CD8-positive, alpha-beta memory T cell (primary cell): ENCODE measurements at places on chromosomes 16 and 17. TPM values are rescaled to one million over a fixed set of nuclear protein-coding genes. Genes with fewer than 3 reads are reported as not detected.

SLC47A2 gene
- total RNA-seq: not detected

- H3K27ac ChIP-seq: no peak overlapping the region
Observed at GRCh38 chr17:82900741-82901140, 60.9 kb upstream of the ZNF750 start.

KSR1 gene
- 26.9 TPM for total RNA-seq

SLC16A5 gene
- total RNA-seq: 1.9 TPM

TBC1D3K gene
- total RNA-seq: not detected

GRCh38 chr16:264440-264951 is 11.2 kb downstream of the RGS11 start:
- no peak overlapping the region for H3K27ac ChIP-seq
- no peak for DNase-seq
- H3K36me3 ChIP-seq: no peaks in the 10 kb centered on the region

- no peaks in the 10 kb centered on the region for H3K36me3 ChIP-seq
- H3K27ac ChIP-seq: no peak overlapping the region
- DNase-seq: no peak
- no peak overlapping the region for H3K4me3 ChIP-seq
- no peaks in the 10 kb centered on the region for H3K27me3 ChIP-seq
- no peaks in the 10 kb centered on the region for H3K4me1 ChIP-seq
Observed at GRCh38 chr16:21264571-21265036, 13.5 kb downstream of the CRYM start.

- H3K4me3 ChIP-seq: no peak overlapping the region
- H3K4me1 ChIP-seq: no peaks in the 10 kb centered on the region
- H3K36me3 ChIP-seq: no peaks in the 10 kb centered on the region
- H3K27me3 ChIP-seq: no peaks in the 10 kb centered on the region
- no peak overlapping the region for H3K27ac ChIP-seq
- DNase-seq: no peak
Observed at GRCh38 chr17:32805029-32805976, 71.6 kb downstream of the MYO1D start.

DNA sequence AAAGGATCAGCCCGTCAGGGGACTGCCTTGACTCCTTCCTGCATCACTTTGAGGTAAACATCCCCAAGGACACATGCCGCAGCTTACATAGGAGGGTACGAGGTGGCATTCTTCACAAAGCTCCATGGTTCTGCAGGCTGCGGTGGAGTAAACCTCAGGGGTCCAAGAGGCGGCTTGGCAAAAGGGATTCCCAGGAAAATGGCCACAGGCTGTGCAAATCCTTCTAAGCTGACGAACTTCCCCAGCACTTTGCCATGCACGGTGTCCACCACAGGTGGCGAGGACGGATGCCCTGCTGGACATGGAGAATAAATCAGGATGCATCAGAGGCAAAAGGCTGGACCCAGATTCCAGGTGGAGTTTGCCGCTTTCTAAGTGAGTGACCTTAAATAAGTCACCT is 4.2 kb downstream of the CES1 start:
- H3K27me3 ChIP-seq: no peaks in the 10 kb centered on the region
- DNase-seq: no peak
- no peak overlapping the region for H3K27ac ChIP-seq
- no peak overlapping the region for H3K4me3 ChIP-seq

SLC7A6 gene
- 94.9 TPM for total RNA-seq

DNA sequence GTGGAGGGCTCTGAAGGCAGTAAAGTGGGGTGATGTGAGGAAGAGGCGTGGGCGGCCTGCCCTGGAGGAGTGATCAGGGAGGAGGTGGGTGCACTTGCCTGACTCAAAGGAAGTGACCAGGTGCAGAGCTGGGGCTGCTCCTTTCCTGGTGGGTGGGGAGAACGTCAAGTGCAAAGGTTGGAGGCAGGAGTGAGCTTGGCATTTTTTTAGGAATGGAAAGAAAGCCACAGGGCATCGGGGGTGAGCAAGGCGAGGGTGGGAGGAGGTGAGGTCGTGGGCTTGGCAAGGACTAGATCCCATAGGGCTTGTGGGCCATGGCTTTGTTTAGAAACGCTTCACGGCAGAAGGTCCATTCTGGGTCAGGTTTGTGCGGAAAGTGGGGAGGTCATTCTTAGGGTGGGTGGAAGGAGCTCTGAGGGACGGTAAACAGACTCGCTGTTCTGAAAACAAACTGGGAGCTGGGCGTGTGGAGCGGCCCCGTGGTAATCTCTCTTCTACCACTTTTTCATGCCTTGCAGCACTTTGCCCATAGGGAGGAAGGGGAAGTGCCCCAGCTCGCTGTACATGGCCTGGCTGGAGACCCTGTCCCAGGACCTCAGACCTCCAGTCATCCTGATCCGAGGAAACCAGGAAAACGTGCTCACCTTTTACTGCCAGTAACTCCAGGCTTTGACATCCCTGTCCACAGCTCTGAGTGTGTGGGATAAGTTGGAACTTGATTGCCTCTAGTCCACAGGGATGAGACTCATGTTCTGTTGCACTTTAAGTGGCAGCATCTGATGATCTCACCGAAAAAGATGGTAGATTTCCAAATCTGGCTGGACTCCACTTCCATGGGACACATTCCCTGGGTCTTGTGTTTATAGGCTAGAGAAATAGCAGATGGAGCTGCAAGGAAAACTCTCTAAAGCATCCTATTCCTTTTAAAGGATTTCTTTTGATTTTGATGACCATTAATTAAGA is 18.9 kb upstream of the HERPUD1 start:
- H3K4me1 ChIP-seq: peaks cover 25% of the 10 kb centered on the region
- peaks cover 3% of the 10 kb centered on the region for H3K27me3 ChIP-seq
- no peaks in the 10 kb centered on the region for H3K36me3 ChIP-seq
- no peak for DNase-seq
- H3K27ac ChIP-seq: no peak overlapping the region

- no peak overlapping the region for H3K27ac ChIP-seq
- no peak for DNase-seq
- H3K4me3 ChIP-seq: no peak overlapping the region
- H3K4me1 ChIP-seq: no peaks in the 10 kb centered on the region
Observed at GRCh38 chr17:15048933-15049794, 216.0 kb downstream of the PMP22 start.

DNA sequence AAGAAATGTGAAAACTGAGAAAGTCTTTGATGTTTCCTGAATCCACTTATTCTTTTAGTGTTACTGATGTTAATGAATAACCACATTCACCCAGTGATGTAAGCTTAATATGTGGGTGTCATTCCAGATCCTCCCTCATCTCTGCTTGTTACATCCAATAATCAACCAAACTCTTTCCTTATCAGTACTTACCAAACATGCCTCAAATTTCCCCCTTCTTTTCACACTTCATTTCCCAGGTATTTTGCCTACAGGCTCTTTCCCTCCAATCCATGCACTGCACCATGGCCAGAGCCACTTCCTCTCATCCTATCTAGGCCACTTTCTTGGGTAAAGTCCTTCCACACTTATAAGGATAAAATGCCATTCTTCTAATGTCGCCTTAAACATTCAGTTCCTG is 451.5 kb downstream of the NPIPA7 start:
- no peak overlapping the region for H3K27ac ChIP-seq
- no peak overlapping the region for H3K4me3 ChIP-seq
- no peaks in the 10 kb centered on the region for H3K27me3 ChIP-seq
- no peaks in the 10 kb centered on the region for H3K4me1 ChIP-seq
